Vagina (tissue), 2 donors: ENCODE measurements at places on chromosomes 12 and 14.

- DNase-seq, result no peak
These were observed 215.5 kb downstream of the DPF3 start for GRCh38 chr14:72678356-72678755.

GRCh38 chr12:115984616-115985015 lies 292.9 kb downstream of the MED13L start:
- no peak for DNase-seq

DNA sequence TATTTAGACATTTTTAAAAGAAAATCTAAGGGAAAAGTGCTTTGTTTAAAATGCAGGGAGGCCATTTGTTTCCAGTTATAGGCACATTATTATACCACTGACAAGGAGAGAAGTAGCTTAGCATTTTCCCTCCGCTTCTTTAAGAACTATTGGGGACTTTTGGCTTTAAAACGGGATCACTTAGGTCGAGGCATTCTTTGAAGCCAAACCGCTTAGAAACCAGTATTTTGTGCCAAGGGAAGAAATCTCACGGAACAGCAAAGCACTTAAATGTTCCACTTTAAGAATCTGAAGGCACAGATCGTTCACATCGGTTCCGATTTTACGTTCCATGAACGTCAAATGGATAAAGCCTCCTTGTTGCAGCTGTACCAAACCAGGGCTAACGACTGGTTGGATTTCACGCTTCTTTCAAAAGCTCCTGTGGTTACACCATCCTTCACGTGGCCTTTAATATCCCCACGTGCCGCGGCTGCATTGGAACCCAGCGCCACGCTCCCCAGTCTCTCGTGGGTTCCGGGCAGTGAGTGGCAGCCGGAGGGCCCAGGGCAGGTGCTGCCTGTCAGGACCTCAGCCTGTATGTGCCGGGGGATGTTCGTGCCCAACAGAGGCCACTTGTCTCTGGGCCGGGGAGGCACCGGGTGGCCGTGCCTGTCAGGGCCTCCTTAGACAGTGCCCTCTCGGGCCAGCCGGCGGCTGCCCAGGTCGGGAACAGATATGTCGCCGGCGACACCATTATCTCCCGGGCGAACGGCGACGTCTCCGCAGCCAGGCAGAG lies 195.4 kb downstream of the KIF26A start:
- no peak for DNase-seq

GRCh38 chr14:103137689-103138300 lies 14.5 kb downstream of the TNFAIP2 start:
- DNase-seq, result no peak

- DNase-seq, result no peak
These were observed 324.5 kb downstream of the PCNX1 start for GRCh38 chr14:71231521-71232393.

DNA sequence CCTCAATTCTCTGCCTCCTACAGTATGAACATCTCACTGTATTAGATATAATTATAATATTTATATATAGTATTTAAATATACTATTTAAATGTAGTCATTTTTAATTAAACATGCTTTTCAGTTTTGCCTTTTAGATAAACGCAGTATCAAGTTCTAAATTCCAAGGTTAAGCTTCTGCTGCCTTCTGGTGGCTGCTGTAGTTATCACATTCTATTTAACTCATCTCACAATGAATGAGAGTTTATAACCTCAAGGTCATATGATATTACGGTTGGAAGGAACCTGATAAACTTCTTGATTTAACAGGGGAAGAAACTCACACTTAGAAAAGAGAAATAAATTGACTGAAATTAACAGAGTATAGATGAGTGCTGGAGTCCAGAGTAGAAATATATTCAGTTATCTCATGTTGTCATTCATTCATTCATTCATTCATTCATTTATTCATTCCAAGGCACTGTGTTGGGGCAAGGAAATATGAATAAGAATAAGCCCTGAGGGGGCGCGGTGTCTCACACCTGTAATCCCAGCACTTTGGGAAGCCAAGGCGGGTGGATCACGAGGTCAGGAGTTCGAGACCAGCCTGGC lies 31.9 kb downstream of the GUCY2C start:
- no peak for DNase-seq

GRCh38 chr12:25382311-25383106 lies 131.8 kb upstream of the KRAS start:
- DNase-seq, result no peak

DNA sequence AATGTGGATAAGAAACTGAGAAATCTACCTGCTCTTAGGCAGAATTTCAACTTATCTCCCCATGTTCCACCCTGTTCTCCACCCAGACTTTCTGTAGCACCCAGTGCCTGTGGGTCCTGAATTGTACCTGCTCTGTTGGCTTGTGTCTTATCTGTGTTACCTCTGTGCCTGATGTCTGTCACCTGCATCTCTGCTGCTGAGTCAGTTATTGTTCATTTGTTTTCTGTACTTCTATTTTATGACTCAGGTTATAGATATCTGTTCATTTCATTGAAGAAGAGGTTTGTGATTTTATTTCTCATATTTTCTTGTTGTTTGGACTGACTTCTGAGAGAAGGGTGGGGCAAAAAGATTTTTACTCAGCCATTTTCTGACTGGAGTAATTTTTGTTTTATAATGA lies 11.7 kb downstream of the SOCS4 start:
- DNase-seq, result no peak

GRCh38 chr14:90608929-90609341 lies 207.3 kb downstream of the TTC7B start:
- DNase-seq, result no peak

- DNase-seq, result no peak
These were observed 32.6 kb upstream of the PNMA1 start for GRCh38 chr14:73746520-73747378.

DNA sequence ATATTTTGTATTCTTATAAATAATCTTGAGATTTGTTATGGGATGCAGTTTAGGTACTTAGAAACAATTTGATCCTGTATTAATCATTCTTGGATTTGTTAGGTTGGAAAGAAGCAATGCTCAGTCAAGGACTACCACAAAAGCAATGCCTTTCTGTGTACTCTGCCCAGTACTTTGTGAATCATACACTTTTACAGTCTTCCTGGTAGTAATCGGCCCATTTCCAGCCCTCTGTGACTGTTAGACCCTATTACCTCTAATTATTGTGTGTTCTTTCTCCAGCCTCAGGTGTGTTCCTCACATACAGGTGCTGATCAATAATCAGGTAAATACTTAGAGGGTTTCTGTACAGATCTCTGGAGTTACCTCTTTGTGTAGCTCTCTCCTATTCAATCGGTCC lies 609.0 kb downstream of the KCNH5 start:
- DNase-seq, result no peak

GRCh38 chr12:132309596-132310086 lies 19.7 kb downstream of the GALNT9 start:
- DNase-seq, result no peak

DNA sequence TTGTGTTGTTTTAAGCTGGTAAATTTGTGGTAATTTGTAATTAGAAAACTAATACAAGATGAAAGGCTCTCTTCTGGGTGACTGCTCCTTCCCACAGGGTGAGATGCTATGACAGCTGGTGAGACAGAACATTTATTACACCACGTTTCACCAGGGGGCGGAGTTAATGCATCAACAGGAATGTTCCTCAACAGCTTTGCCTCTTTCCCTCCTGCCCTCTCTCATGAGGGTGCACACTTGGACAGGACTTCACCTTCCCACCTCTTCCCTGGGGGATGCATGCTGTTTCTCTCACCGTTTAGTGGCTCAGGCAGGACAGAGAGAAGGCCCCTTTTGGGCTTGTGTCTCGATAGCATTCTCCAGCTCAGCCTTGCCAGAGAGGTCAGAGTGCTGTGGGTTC lies 13.4 kb upstream of the PPP1R1A start:
- DNase-seq, result no peak

DNA sequence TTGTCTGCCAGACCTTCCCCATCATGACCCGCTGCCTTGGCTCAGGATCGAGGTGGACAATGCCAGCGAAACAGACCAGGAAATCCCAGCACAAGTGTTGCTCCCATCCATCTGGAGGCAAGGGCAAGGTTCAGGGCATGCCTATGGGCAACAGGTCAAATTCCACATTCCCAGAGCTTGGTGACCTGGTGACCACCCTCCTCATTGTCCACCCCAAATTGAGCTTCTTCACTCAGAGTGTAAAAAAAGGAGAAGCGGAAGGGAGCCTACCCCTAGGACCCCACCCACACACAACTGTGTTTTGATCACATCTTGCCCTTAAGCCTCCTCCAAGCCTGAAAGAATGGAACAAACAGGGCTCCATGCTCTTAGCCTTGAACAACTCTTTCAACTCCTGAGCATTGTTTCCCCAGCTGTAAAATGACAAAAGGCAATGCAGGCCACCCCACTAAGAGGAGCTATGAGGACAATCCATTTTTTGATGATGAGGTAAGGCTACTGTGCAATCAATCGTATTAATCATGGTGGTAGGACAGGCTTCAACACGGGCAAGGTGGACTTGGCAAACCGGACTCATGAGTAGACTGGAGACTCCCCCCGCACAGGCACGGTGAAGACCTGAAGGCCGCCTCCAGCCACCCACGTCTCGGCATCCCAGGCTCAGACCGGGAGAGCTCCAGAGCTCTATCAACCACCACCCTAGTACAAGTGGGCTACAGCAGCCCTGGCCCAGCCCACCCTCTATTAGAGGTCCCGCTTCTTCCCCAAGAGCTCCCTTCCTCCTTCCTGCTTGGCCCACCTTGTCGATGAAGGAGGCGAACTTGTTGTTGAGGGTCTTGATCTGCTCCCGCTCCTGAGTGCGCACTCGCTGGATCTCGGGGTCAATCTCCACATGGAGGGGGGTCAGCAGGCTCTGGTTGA lies 866 bp downstream of the KRT79 start:
- DNase-seq, result no peak

DNA sequence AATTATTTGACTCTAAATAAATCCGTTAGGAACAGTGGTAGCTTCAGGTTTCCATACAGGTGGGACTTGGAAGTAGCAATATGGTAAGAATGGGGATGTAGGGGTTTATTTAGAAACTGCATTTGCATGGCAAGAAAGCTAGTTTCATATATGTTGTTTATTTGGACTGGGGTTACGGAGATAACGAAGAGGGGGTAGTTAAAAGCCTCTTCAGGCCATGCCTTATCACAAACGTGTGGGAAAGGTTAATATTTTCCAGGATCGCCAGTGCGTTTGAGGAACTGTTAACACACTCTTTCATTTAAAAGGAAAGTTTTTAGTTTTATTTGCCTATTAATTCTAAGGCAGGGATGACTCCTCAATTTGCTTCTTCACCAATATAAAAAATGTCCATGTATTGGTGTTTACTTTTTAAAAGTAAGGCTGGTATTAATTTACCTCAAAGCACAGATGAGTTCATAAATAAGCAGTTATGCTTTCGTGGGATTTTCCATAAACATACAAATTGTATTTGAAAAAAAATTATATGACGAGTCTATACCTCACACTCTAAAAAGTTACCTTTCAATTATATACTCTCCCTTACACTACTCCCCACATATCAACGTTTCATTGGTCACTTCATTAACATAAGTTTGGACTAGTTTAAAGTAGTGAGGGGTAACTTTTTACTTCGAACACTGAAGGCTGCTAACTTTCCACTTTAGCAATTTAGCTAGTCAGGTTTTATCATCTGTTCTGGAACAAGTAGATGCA lies 814 bp downstream of the RAB2B start:
- no peak for DNase-seq

DNA sequence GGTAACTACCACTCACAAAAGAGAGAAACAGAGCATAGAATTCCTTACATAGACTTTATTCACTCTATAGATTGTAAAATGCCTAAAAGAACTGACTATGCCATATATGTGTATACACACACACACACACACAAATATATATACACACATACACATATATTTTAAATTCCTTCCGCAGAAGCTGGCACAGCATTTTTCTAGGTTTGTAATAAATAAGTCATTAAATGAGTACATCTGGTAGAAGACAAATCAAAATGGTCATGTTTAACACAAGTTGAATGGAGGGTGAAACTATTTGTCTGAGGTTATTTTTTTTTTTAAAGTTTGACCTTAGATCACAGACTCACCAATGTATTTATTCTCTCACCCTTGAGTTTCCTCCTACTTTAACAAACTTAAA lies 58.2 kb downstream of the CCER1 start:
- DNase-seq, result no peak

DNA sequence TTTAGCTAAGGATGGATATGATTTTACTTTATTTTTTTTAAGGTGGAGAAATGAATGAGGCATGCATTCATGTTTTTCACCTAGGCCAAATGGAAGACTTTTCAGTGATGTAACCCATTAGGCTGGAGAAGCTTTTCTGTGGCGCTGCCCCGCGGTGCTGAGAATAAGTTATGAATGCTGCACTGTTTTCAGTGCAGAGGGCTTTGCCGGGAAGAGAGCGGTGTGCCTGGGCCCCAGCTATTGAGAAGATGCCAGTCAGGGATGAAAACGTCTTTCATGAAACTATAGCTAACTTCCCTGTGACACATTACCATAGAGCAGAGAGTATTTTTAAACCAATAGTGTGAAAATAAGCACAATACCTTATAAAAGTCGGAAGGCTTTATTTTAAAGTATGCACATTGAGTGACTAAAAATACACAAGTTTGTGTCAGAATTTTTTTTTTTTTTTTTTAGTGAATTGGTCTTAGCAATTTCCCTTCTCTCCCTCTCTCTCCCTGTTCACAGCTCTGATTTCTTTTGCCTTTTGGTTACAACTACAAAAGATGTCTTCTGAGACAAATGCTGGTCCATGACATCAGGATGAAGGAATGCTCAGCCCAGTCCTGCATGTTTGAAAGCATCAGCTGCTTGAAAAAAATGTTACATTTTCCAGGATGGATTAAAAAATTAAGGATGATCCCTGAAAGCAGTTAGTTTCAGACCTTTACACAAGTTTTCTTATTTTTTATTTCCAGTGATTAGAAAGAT lies 48.3 kb downstream of the NPAS3 start:
- no peak for DNase-seq
